HT-29 (cell line): ENCODE measurements at places on chromosomes 6 and 20. TPM values are rescaled to one million over a fixed set of nuclear protein-coding genes. Genes with fewer than 3 reads are reported as not detected.
A peak's percentile ranks its signal among the peaks of the same experiment; 100 is the strongest.

DNA sequence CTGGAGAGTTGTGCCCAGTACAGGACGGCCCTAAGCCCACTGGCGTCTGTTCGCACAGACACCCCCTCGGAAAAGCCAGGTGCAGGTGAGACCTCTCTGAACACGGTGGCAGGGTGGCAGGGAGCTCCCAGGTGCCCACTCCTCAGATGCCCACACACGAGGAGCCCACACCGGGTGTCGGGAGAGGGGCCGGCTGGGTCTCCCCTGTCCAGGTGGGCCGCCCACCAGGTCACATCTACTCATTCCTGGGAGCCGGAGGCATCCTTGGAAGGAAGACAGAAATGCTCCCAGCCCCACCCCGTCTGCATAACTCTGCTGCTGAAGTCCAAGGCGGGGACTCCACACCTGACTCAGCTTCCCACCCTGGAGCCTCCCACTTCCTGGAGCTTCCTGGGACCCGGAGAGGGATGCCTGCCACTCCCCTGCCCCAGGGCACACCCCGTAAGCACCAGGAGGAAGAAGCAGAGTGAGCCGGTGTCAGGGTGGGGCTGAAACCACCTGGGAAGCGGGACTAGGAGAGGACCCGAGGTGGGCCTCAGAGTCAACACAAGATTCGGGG, 2.5 kb downstream of the SRMS start:
- DNase-seq: peak; percentile 91

GRCh38 chr20:38700141-38700540, 24.1 kb upstream of the SLC32A1 start:
- DNase-seq: no peak

- DNase-seq: no peak
Observed at GRCh38 chr6:166926748-166927147, 29.6 kb downstream of the RNASET2 start.

Gene CCN6
- not detected in 2 replicates for total RNA-seq

DNA sequence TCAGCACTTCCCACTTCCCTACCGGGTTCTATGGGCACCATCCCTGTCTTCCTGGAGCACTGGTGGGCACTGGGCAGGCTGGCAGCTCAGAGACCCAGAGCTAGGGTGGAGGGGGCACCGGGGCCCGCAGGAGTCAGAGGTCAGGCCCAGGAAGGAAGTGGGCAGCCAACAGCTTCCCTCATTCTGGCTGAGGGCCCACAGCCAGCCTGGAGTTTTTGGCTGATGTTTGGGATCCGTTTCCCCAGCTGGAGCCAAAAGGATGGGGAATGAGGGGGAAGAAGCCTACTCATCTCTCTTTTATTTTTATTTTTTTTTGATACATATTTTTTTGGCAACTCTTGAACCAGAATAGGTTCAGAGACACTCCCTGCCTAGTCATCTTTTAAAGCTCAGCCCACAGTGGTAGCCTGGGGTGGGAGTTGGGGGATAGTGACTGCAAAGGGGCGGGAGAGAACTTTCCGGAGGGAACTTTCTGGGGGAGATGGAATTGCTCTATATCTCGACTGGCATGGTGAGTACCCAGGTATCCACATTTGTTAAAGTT, 54.2 kb upstream of the MLN start:
- no peak for DNase-seq

- DNase-seq: no peak
Observed at GRCh38 chr20:44646023-44646640, 5.4 kb downstream of the ADA start.

DNA sequence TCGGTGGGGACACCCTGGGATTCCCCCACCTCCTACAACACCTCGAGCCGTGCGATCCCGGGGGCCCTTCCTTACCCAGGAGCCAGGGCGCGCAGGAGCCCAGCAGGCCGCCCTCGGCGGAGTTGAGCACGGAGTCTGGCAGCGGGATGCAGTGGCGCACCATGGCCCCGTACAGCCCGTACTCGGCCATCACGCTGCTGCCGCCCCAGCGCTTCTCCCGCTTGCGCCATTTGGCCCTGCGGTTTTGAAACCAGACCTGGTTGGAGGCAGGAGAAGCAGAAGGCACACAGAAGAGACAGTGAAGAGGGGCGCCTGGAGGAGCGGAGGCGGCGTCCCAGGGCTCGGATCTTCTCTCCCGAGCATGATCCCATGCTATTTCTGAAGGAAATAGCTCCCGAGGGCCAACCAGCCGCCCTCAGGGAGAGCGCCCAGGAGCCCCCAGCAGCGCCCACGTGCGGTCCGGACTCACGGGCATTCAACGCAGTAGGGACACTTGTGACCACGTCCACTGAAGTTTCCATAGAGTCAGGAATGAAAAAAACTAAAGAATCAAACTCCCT, 4.3 kb downstream of the VSX1 start:
- DNase-seq: no peak

GRCh38 chr6:131003488-131004386, 59.3 kb downstream of the EPB41L2 start:
- DNase-seq: no peak

- no peak for DNase-seq
Observed at GRCh38 chr20:23664954-23665353, 23.9 kb downstream of the CST4 start.

DNA sequence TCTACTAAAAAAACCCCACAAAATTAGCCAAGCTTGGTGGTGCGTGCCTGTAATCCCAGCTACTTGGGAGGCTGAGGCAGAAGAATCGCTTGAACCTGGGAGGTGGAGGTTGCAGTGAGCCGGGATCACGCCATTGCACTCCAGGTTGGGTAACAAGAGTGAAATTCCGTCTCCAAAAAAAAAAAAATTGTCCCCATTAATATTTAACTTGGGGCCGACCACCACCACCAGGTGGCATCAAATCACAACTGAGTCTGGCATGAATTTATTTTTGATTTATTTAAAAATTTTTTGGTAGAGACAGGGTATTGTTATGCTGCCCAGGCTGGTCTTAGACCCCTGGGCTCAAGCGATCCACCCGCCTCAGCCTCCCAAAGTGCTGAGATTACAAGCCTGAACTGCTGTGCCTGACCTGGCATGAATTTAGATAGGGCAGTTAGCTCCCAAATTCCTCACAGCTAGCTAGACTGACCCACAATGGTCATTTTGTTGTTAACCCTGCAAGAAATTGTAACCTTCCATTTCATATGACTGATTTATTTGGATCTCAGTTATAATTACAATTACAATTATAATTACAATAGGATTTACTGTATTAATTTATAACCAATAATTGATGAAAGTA, 17.1 kb upstream of the BEND3 start:
- DNase-seq: peak; percentile 41

Gene MAFB
- total RNA-seq: 0.53 and 0.76 TPM in 2 replicates

DNA sequence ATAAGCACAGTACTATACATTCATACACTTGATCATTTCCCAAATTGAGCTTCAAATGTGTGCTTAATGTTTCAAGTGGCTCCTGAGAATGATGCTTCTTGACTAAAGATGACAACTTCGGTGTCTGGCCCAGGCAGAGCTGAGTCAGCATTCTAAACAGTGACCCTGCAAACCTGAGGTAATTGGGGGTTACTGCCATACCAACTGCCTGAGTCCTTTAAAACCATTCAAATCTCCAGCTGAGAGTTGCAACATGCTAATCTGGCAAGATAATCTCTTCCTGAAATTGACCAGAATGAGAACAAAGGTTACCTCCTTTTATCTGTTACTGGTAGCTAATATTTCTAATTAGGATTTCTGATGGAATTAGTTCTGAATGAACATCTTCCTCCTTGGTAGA, 8.2 kb downstream of the BACH2 start:
- no peak for DNase-seq
